ENCODE measurements at places on chromosomes 16 and 17. TPM values are rescaled to one million over a fixed set of nuclear protein-coding genes. Genes with fewer than 3 reads are reported as not detected.

Gene TMC8
- total RNA-seq, result 0.29 TPM

Gene PRSS33
- not detected for total RNA-seq

Gene CCDC182
- total RNA-seq, result not detected

Gene ZPBP2
- not detected for total RNA-seq

Gene CSHL1
- not detected for total RNA-seq

Gene SRP68
- total RNA-seq, result 80.6 TPM

Gene PCTP
- 22.4 TPM for total RNA-seq

Gene KRT32
- total RNA-seq, result not detected

Gene WFIKKN2
- 0.03 TPM for total RNA-seq

Gene SMG6
- 19.3 TPM for total RNA-seq

Gene NLE1
- 37.8 TPM for total RNA-seq

Data from A549 treated with RU486 at 1 μM for 4 hours (cell line).